ENCODE measurements at places on chromosomes 1 and 21.

DNA sequence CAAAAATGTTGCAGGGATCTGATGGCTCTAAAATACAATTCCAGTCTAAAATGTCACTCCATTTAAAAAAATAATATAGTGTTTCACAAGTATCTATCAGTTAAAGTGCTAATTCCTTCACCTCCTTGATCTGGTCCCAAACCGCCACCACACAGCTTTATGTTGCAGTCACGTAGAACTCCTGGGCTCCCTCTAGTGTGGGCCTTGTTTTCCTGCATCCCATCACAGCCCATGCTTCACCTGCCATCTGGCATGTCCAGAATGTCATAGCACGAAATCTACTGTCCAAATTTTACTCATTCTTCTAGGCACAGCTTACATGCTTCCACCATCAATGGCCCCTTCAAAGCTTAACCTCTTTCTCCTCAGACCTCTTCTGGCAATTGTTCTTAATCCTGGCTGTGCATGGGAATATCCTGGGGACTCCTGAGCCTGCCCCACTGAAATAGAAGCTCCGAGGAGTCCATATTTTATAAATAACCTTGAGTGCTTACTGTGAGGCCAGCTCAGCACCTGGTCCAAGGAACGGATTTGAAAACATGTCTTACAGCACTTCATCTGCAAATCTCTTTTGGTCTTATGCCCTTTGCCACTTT, 15.5 kb downstream of the FYB2 start:
- peak; percentile 56 for DNase-seq

DNA sequence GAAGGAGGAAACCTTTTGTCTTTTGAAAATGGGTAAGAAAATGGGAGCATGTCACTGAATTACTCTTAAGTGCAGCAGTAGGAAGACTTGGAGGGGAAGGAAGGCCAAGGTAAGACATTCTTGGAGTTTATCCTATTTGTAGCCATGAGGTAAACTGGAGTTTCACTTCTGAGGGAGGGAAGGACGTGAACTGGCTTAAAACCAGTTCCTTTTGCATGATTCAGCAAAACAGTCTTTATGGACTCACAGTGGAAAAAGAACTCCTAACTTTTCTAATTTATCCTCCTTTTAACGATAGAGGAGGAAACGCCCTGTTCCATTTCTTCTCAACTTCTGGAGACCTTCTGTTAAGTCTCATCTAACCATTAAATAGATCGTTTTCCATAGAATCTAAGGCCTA, 2.5 kb downstream of the PRDX6 start:
- DNase-seq, result no peak

GRCh38 chr1:1550591-1551432, 10.4 kb upstream of the TMEM240 start:
- no peak for DNase-seq

DNA sequence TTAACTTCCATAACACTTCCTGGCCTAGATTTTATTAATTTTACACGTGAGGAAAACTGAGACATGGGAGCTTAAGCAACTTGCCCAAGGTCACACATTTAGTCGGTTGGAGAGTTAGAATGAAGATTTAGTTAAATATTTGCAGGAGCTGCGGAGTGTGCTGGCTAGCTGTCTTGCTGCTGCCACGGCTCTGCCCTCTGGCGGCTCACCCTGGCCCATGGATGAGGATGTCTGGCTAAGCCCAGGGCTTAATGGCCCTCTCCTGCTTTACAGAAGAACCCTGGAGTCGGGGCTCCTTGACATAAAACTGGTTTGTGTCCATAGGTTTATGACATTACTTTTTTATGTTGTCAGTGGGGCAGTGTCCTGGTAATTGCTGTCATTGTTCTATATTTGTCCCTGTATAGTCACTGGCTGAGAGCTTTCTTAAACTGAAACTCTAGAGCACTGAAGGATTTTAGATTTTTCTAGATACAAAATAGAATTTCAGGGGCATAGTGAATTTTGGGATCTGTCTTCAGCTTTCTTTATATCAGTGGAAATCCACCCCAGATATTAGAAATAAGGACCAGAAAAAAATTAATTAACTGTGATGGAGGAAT, 88.9 kb upstream of the WLS start:
- peak; percentile 27 for DNase-seq

- DNase-seq, result no peak
These were observed 54.2 kb upstream of the EEIG2 start for GRCh38 chr1:108505763-108506070.
